Thoracic aorta (tissue), 2 donors: ENCODE measurements at places on chromosomes 7 and 10. TPM values are rescaled to one million over a fixed set of nuclear protein-coding genes. Genes with fewer than 3 reads are reported as not detected.
A peak's percentile ranks its signal among the peaks of the same experiment; 100 is the strongest.

AKR1C4 gene
- total RNA-seq: not detected

KCNMA1 gene
- 188 TPM for total RNA-seq

SPDYE6 gene
- not detected for total RNA-seq

PNLIP gene
- total RNA-seq: 1.7 TPM

ZNF804B gene
- not detected for total RNA-seq

MBL2 gene
- not detected for total RNA-seq

C10orf53 gene
- total RNA-seq: not detected

MKI67 gene
- 0.41 TPM for total RNA-seq

SAMD9L gene
- total RNA-seq: 23.2 TPM

FEZF1 gene
- total RNA-seq: not detected

- DNase-seq: no peak
Observed at GRCh38 chr7:116206141-116206540, 4.2 kb upstream of the TES start.

DNA sequence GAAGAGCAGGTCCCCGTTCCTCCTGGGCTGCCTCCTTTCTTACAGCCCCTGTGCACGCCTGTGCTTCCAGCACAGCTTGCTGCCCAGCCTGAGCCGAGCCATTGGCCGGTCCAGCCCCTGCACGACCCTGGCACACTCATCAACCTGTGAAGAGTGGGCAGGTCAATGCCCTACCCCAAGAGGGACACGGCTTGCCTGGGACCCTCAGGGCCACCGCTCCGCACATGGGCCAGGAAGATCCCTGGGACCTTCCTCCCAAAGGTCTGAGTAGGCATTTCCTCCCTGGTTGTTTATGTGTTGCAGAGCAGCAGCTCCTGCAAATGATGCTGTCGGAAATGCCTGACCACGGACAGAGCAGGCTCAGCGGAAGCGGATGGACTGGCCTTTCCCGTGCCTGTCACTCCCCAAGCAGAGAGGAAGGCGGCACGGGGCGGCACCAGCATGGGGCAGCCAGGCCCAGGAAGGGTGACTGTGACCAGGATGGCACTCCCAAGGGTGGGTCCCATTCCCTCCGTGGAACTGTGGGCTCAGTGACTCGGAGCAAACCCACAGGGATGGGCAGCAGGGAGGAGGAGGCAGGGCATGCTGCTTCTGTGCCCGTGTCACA lies 252.5 kb downstream of the TNS3 start:
- no peak for DNase-seq

GRCh38 chr7:43700059-43700501 lies 29.2 kb downstream of the COA1 start:
- DNase-seq: no peak

- DNase-seq: no peak
Observed at GRCh38 chr7:22640269-22640668, 86.7 kb upstream of the IL6 start.

GRCh38 chr10:5492322-5492855 lies 7.0 kb downstream of the CALML5 start:
- no peak for DNase-seq

DNA sequence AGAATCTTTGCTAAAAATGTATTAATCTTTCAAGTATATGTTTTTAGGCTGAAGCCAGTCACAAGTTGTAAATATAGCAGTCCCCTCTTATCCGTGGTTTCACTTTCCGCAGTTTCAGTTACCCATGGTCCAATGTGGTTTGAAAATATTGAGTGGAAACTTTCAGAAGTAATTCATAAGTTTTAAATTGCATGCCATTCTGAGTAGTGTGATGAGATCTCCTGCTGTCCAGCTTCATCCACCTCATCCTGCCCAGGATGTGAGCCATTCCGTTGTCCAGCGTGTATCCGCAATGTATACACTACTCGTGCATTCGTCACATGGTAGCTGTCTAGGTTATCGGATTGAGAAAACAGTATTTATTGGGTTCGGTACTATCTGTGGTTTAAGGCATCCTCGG lies 12.2 kb downstream of the PDCD4 start:
- DNase-seq: no peak

GRCh38 chr10:47418966-47419365 lies 34.9 kb upstream of the ZNF488 start:
- DNase-seq: no peak

DNA sequence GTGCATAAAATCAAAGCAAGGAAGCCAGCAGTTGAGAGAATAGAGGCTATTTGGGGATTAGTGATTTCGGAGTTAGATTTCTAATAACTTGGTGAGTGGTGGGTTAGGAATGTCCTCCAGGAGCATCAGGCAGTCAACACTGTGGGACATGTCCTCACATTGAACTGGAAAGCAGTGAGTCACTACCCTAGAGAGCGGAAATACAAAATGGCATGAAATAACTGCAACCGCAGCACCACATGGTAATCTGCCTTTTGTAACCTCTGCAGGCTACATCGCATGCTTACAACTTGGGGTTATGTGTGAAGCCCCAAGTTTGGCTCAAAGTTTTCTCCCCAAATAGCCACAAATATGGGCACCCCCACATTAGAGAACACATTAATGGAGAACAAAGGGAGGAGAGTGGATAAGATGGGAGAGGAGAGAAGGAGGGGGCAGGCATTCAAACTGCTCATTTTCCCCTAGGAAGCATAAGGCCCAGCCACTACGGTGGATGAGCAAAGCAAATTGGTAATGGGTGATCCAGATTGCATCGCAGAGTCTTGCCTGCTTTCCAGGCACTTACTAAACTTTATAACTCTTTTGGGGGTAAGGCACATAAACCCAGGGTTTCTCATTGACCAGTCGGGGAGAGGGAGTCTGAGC lies 22.0 kb upstream of the SLF2 start:
- DNase-seq: no peak

GRCh38 chr7:47497367-47498096 lies 84.4 kb downstream of the TNS3 start:
- no peak for DNase-seq

- DNase-seq: no peak
Observed at GRCh38 chr7:84194484-84195271, at the start of gene SEMA3A. Gene SEMA3A (minus strand): TSS chr7:84194789. CDS start chr7:84194586, 203 bp downstream.

GRCh38 chr7:48347230-48347825 lies 176.1 kb downstream of the ABCA13 start:
- DNase-seq: no peak

- DNase-seq: no peak
Observed at GRCh38 chr10:125157505-125157904, 2.9 kb downstream of the CTBP2 start.

GRCh38 chr10:3395458-3395861 lies 222.9 kb upstream of the PITRM1 start:
- no peak for DNase-seq

GRCh38 chr10:79608505-79609375 lies 2.0 kb upstream of the SFTPA1 start:
- no peak for DNase-seq

DNA sequence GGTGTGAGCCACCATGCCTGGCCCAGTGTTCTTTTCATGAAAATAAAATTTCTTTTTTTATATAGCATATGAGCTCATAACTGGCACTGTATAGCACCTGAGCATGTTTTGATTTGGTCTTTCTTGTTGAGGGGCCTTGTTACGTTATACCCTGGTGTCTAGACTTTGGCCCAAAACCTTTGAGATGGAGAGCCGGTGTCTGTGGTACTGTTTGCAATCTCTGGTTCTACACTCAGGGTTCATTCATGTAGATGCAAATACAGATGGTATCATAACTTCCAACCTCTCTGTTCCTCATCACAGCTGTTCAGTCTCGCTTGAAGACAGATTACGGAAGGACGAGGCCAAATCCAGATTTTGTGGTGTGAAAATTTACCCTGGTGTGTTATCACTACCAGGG lies at the start of gene TAS2R5:
TSS of gene TAS2R5 (plus strand) at position 301 of the 400 bp plus-strand sequence. CDS start 145 bp downstream, outside the sequence.
- DNase-seq: no peak

DNA sequence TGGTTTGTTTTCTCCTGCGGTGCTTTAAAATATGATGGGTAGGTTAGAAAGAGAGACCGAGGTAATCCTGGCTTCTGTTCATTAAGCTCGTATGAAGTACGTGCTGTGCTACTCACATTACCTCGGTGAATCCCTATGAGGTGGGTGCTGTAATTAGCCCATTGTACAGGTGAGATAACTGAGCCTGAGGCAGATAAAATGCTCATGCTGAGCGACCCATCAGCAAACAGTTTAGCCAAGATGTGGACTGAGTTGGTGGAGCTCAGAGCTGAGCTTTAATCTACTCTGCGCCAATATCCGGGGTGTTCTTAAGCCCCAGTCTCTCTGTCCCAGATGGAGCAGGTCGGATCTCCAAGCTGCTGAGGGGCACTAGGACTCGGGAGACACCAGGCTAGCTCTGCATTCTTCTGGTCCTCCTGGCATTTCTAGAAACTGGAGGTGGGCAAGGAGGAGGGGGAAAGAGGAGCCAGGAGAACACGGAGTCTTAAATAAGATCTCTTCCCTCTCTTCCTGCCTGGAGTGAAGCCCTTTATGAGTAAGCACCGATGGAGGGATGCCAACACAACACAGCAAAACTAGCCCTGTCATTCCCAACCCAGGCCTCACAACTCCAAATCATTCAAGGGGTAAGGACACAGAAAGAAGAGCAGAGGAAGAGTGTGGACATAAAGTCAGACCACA lies 458.5 kb downstream of the KCNMA1 start:
- peak; percentile 70 for DNase-seq

- no peak for DNase-seq
Observed at GRCh38 chr10:125023862-125024496, 82.1 kb downstream of the ZRANB1 start.
